ENCODE measurements at places on chromosomes 6 and 20.

DNA sequence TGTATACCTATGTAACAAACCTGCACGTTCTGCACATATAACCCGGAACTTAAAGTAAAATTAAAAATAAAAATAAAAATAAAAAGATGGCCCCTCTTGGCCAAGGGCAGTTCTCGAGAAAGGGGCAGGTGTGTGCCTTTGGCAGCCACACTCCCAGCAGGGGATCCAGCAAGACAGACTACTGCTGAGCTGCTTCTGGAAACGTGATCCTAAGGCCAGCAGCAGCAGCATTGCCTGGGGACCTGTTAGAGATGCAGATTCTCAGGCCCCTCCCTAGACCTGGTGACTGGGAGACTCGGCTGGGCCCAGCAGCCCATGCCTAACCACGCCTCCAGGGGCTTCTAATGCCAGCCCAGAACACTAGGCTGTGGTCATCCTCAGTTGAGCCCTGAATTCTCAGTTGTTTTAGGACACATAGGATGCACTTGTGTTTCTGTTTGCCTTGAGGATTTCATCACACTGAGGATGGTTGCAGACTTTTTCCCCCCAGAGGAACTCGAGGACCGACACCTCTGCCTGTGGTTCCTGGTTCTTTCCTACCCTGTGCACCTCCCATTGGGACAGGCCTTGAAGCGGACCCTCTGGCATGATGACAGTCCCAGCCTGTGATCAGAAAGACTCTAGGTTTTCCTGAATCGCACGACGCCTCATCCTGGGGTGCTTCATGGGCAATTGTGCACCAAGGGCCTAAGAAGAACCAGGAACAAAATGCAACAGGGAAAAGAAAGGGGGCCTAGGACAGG, 105.9 kb downstream of the TOX2 start:
- DNase-seq = no peak

GRCh38 chr6:41555326-41556300, 9.4 kb downstream of the FOXP4 start:
- DNase-seq = no peak

GRCh38 chr6:30861257-30862048, 22.9 kb upstream of the DDR1 start:
- DNase-seq = no peak

DNA sequence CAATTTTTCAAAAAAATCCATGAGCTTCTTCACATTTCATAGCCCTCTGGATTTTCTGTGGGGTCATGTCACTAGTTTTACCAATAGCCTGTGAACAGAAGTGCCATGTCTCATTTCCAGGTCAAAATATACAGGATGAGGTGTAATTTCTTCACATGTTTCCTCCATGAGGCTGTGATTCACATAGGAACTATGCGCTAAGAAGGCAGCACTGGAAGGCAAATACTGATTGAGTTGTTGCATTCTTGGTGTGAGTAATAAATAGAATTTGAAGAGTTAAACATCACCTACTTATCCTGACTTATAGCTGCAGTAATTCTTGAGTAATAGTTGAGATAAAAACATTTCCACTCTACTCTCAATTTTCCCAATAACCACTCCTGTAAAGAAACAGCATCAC, 442.3 kb downstream of the HAO1 start:
- no peak for DNase-seq

- DNase-seq = peak; percentile 50
Observed at GRCh38 chr20:38304845-38305447, 990 bp downstream of the BPI start.

DNA sequence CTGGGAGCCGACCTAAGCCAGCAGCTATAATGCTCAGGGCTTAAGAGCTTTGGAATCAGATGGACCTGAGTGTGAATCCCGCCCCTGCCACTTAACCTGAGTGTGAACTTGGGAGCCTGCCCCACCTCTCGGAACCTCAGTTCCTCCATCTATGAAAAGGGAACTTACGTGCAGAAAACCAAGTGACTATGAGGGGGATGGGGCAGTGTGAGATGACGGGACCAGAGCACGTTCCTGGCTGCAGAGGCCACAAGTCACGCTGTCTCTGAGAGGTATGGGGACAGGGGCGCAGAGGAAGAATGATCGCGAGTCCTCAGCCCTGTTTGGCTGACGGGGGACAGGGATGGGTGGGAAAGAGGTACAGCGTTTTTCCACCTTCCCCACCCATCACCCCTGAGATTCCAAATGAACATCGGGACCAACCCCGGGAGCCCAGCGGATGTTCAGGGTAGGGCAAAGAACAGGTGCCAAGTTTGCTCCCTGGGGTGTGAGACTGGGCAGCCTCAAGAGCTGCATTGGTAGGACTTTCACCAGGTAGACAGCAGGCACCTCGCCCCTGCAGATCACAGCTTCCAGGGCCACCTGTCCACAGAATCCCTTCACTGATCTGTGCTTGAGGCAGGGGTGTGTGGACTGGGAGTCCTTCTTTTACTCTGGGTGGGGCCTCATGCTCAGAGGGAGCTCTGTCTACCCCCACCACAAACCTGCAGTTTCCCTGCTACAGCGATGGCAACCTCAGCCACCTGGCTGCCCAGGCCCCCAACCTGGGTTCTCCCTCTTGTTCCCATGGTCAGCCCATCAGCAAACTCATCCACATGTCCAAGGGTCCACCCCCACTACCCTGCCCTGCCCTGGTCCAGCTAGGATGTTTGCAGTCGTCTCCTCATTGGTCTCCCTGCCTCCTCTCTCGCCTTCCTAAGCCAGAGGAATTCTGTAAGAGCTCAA, 85.8 kb downstream of the CEBPB start:
- DNase-seq = no peak

DNA sequence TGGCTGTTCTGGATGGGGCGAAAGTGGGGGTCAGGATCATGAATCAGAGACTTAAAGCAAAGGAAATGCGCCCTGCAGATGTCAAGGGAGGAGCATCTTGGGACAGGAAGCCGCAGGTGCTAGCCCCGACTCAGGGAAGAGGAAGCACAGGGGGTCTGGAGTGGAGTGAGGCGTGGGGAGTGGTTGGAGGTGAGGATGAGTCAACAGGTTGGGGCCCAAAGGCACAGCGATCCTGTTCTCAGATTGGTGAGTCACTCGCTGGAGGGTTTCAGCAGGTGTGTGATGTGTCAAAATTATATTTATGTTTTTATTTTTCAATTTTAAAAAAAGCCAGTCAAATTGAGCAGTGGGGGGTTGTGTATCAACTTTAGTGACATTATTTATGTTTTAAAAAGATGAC, 19.0 kb downstream of the PACSIN1 start:
- peak; percentile 87 for DNase-seq

DNA sequence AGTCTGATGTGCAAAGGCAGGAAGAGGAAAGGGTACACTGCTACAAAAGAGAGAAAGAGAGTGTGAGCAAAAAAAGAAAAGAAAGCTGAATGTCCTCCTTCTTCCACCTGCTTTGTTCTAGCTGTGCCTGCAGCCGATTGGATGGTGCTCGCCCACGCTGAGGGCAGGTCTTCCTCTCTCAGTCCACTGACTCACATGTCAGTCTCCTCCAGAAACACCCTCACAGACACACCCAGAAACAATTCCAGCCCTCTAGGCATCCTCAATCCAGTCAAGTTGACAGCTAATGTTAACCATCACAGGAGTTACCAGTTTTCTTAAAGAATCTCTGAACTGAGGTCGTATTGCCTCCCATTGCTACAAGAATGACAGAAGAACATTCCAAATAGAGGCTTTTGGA, 411.9 kb upstream of the SASH1 start:
- DNase-seq = no peak

DNA sequence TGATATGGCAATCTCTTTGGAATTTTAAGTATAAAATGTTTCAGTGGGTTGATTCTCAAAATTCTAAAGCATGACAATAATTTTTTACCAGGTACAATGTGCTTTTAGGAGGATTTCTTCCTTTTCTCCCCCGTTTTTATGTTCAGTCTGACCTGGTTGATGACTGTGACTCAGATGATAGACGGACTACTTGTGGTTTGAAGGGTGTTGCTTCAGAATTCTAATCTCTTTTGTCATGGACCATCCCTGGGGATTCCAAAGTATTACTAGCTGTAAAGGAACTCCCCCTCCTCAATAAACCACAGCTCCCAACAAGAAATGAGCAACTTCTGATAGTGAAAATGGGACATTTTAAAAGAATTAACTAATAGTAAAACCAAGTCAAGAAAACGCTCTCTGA, 34.9 kb upstream of the TNFAIP3 start:
- no peak for DNase-seq

DNA sequence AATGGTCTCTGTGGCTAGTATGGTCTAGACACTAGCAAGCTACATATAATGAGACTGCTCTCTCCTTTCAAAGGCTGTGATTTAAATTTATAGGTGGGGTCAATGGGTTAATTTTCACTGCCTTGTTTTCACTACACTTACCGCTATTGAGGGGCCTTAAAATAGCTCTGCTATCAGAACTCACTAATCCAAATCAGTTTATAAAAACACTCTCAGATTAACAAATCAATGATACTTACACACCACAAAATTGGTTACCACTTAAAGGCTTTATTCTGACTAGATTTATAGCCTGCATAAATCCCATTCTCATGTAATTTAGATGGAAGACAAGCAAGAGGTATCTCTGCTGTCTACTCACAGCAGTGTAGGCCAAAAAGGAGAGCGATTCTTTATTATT, 313.0 kb upstream of the AGPAT4 start:
- no peak for DNase-seq

Data from activated CD4-positive, alpha-beta T cell treated with anti-CD3 and anti-CD28 coated beads, Interleukin-2, Interleukin-6, amounts not matched to agents 100 ng/mL and 50 ng/mL, durations not matched to agents 16 hours and 8 hours (primary cell).